Foreskin keratinocyte (primary cell): ENCODE measurements at places on chromosomes 2 and 18.
A peak's percentile ranks its signal among the peaks of the same experiment; 100 is the strongest.

GRCh38 chr18:76619261-76619620 is 124.2 kb upstream of the ZNF516 start:
- peak; percentile 55 for DNase-seq

DNA sequence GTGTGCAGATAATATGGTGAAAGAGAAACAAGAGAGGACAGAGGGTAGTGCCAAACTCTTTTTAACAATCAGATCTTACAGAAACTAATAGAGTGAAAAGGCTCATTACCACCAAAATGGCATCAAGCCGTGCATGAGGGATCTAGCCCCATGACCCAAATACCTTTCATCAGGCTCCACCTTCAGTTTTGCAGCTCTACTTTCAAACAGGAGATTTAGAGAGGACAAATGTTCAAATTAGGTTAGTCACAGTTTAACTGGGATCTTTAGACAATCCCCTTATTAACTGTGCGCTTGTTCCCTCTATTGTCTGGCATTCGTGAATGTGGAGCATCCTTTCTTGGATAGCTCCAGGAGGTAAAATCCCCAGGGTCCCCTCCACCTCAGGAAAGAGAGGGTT is 1209.3 kb upstream of the CHAC2 start:
- DNase-seq, result no peak

DNA sequence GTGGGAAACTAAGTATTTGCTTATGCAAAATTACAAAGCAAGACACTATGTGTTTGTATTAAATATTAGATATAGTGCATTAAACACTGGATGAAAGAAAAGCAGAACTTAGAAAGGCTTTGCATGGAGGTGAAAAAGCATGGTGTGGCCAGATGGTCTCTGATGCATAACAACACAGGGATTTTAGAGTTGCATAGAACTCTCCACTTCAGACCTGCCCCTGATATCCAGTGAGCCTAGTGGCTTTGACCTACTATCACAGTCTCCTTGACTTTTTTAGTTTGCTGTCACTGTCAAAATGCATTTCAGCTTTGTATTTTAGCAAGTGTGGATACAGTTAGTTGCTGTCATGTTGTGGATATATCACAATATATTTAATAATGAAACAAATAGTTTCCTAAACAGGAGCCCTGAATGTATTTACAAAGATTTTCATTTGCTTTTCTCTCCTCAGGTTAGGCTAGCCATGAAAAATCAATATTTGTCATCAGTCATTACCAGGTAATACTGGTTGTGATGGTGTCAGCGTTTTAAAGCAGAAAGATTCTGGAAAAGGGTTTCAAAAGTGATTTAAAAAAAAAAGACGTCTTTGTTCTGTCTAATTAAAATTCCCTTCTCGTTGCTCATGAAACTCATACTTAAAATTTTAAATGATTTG is 5.2 kb downstream of the CSRNP3 start:
- no peak for DNase-seq

DNA sequence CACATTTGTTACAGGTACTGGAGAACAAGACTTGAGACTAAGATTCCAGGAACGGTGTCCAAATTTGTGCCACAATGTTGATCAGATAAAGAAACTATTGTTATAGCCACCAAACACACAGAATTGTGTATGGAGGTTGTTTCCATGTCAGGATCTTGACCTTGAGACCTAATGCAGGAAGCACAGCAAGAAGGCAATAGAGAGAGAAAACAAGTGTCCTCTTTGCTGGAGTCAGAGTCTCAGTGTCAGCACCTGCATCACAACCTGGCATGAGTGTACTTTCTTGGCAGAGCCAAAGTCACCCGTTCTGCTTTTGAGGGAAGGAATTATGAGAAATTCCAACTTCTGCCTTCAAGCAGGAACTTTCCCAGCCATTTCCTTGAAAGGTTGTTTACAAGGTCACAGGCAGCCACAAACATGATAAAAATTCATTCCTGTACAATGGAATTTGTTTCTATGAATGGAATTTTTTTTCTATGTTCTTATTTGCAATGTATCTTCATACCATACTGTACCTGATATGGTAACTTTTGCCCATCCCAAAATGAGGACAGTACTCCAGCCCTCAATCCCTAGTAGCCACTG is 118.4 kb downstream of the PKP4 start:
- no peak for DNase-seq

DNA sequence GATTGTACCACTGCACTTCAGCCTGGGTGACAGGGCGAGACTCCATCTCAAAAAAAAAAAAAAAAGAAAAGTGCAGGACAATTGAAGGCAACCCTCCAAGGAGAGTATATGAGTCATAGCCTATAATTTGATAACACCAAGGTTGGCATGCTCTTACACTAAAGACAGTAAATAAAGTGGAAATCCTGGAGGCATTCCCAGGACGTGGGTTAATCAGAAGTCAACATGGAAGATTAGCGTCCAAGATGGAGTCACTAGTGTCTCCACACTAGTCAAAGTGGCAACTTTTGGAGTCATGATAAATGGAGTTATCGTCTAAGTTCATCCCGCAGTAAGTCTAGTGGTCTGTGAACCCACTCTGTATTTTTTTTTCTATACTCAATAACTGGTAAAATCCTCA is 21.2 kb upstream of the UGGT1 start:
- DNase-seq, result peak; percentile 11

DNA sequence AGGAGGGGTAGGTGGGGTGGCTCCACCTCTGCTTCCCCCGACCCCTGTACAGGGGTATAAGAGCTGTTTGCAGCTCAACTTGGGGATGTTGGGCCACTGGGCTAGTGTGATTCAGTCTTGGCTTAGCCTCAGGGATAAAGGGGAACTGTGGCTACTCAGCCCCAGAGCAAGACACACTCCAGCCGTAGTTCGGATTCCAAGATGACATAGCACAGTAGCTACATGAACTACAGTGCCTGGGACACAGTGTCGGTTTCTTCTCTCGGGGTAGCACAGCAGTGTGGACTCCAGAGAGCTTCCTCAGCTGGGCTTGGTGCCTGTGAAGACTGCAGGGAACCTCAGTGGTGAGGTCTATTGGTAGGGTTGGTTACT is 21.1 kb downstream of the CARF start:
- no peak for DNase-seq

- DNase-seq, result no peak
Measured at GRCh38 chr2:234611209-234611608, 114.3 kb upstream of the ARL4C start.

DNA sequence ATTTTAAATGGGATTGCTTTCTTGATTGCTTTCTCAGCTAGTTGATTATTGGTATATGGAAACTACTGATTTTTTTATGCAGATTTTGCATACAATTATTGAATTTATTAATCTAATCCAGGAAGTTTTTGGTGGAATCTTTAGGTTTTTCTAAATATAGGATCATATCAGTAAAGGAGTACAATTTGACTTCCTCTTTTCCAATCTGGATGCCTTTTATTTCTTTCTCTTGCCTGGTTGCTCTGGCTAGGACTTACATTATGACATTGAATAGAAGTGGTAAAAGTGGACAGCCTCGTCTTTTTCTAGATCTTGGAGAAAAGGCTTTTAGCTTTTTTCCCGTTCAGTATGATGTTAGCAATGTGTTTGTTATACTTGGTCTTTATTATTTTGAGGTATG is 51.3 kb downstream of the OTX1 start:
- DNase-seq, result no peak

- DNase-seq, result no peak
Measured at GRCh38 chr2:171972329-171972982, 27.3 kb upstream of the METAP1D start.

DNA sequence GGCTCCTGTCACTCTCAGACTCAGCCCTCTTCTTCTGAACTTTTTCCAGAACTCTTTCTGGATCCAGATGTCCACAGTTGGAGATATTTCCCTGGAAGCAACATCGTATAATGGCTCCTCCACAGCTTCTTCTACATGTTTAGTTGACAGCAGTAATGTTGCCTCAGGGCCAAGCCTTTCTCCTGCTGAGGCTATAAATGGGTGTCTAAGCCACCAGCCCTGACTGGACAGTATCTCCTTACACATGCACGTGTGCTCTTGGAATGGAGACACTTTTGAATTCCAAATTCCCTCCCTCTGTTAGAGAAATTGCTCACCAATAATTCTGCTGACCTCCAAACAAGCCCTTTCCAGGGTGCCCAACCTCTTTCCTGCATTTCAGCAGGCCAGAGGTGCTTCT is 156.2 kb upstream of the PIK3C3 start:
- no peak for DNase-seq

DNA sequence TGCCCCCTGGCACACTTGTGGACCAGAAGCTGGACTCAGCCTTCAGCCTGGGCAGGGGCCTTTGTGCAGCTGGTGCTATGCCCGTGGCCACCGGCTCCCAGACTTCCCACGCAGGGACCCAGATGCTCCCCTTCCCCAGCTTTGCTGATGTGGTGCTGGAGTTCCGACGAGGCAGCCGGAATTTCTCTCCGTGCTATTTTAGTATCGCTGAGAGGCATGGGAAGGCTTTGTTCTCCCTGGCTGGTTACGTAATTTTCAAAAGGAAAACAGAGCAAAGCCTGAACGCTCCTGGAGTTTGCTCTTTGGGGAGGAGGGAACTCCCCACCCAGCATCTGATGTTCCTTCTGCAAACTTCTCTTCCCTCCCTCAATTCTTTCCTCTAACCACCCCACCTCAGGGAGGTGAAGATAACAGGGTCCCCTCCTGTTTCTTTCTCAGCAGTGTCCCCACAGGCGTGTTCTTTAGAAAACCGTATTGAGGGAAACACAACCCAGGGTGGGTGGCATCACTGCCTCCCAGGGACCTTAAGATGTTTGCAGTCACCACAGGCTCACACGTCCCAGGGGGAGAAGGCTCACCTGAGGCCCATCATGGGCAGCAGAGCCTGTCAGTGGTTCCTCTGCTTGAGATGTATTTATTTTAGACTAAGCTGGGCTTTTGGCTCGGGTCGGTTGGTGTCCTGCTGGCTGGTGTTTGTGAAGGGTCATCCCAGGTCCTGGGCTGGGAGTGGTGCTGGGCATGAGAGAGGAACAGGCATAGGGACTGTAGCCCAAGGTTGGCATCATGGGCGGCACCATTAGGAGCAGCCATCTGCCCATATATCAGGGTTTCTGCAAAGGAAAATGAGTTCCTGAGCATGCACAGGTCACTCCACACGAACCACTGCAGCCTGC is 95.0 kb downstream of the MAPK4 start:
- no peak for DNase-seq

DNA sequence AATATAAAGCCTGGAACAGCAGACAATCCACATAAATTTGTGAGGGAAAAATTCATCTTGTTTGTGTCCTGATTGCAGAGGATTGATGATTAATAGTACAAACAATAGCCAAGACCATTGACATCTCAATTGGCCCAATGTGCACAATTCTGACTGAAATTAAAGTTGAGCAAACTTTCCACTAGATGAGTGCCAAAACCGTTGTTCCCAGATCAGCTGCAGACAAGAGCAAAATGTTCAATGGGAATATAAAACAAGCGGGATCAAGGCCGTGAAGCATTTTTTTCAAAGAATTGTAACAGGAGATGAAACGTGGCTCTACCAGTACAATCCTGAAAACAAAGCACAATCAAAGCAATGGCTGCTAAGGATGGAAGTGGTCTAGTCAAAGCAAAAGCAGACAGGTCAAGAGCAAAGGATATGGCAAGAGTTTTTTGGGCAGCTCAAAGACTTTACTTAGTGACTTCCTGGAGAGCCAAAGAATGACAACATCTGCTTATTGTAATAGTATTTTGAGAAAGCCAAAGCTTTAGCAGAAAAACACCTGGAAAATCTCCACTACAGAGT is 55.9 kb upstream of the KIF5C start:
- no peak for DNase-seq

GRCh38 chr2:214465363-214466146 is 54.7 kb downstream of the VWC2L start:
- peak; percentile 33 for DNase-seq
